Hematopoietic multipotent progenitor cell (in vitro differentiated cells): ENCODE measurements at places on chromosomes 1 and 21. TPM values are rescaled to one million over a fixed set of nuclear protein-coding genes. Genes with fewer than 3 reads are reported as not detected.

GRCh38 chr1:82597649-82598048 is 796.9 kb downstream of the ADGRL2 start:
- no peak for DNase-seq

Gene ERICH3
- under 0.01 TPM for total RNA-seq

GRCh38 chr1:40141878-40142535 is 19.2 kb upstream of the RLF start:
- no peak for DNase-seq

GRCh38 chr1:94858276-94858675 is 38.1 kb downstream of the SLC44A3 start:
- DNase-seq, result no peak

DNA sequence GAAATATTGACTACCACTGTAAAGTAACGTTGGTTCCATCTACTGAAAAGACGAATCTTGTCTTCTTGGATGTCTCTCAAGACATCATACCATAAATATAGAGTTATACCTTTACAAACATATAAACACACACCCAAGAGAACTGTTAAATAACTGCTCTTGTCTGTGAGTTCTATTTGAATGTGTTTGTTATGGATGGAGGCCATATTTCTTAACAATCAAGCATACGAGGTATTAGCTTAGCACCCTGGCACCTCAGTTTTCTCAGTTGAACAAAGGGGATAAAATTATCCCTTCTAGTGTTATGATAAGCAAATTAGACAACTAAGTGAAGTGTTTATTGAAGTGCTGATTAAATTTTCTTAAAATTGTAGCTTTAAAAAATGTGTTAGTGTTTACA is 336.6 kb upstream of the ZRANB2 start:
- no peak for DNase-seq

GRCh38 chr1:221549815-221550214 is 192.1 kb downstream of the DUSP10 start:
- DNase-seq, result no peak

GRCh38 chr1:235430991-235431390 is 63.8 kb downstream of the TBCE start:
- DNase-seq, result no peak

Gene FCGR2B
- 0.81 TPM for total RNA-seq

GRCh38 chr1:82399093-82399492 is 598.4 kb downstream of the ADGRL2 start:
- DNase-seq, result no peak
